Fibroblast of skin of back (primary cell): ENCODE measurements at places on chromosomes 4 and X.

GRCh38 chrX:23879380-23880090 lies 28.2 kb downstream of the APOO start:
- no peak for DNase-seq

GRCh38 chr4:680551-680927 lies 6.2 kb downstream of the MYL5 start:
- DNase-seq: no peak

- peak; percentile 68 for DNase-seq
Measured at GRCh38 chr4:1746265-1746691, 25.0 kb downstream of the TACC3 start.

DNA sequence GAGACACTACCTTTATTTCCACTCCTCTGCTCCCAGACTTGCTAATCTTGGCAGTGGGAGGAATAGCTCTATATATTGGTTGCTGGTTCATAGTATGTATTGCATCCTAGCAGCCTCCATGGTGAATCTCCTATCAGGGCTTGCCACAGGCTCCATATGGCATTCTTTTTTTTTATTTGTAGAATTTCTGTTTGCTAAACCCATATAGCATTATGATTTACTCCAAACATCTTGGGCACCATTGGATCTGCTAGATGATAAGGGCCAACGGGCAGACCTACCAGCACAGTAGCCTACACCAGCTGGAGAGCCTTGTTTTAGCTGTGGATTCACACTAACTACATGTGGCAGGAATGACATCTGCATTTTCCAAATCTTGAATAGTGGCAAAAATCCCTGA lies 6.9 kb downstream of the SMIM10 start:
- no peak for DNase-seq

- no peak for DNase-seq
Measured at GRCh38 chrX:39018541-39018940, 217.3 kb downstream of the MID1IP1 start.
